Esophagus mucosa (tissue), 1 donor: ENCODE measurements at places on chromosomes 12 and 14.
A peak's percentile ranks its signal among the peaks of the same experiment; 100 is the strongest.

DNA sequence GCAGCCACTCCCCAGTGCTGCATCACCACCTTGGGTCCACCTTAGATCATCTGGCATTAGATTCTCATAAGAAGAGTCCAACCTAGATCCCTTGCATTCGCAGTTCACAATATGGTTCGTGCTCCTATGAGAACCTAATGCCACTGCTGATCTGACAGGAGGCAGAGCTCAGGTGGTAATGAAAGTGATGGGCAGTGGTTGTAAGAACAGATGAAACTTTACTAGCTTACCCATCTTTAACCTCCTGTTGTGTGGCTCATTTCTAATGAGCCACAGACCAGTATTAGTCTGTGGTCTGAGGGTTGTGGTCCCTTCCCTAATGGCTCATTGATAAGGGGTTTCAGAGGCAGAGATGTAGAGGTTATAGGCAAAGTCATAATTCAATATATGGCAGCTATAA lies 615.9 kb upstream of the MIS18BP1 start:
- no peak for ATAC-seq

DNA sequence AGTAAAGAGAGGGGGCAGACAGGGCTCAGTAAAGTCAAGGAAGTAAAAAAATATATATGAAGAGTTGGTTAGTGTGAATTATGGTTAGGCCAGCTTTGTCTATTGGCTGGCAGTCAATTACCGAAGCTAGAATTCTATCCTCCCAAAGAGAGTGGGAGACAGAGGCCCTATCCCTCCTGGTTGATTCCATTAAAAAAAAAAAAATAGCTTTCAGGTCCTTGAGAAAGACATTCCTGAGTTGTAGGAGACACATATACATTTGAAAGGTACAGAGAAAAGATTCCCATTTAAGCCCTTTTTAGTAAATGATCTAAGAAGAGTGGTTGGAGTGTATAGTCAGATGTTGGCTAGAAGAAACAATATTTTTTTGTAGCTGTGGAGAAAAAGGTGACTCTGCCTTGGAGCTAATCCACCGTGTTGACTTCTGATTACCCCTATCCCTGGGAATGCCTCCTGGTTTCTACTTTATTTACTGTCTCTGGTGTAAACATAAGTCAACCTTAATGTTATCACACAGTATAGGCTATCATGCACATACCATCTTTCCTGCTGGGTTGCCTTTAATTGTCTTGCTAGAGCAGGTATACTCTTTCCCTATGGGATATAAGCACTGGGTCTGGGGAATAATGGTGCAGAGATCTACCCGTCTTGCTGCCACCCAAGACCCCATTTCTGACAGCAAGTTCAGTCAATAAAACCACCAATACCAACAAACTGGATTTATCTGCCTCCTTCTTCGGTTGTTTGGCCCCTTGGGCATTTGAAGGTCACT lies 859.9 kb upstream of the ATXN7L3B start:
- no peak for ATAC-seq

DNA sequence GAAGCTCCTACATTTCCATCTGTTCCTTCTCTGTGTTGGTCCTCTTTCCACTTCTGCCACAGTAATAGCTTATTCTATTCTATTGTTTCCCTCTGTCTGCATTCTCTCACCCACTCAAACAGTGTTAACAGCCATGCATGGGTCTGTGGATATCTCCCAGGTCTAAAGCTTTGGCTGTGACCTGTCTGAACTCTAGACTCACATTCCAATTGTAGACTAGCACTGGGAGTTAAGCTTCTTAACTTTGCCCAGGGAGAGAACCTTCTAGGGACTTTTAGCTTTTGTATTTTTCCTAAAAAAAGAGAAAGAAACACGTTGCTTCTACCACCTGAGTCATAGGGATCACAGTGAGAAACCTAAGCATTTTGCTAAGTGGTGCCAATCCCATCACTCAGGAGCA lies 36.7 kb downstream of the PTPRR start:
- no peak for ATAC-seq

- peak; percentile 76 for ATAC-seq
Observed at GRCh38 chr12:106303202-106303820, 778 bp downstream of the TCP11L2 start.

DNA sequence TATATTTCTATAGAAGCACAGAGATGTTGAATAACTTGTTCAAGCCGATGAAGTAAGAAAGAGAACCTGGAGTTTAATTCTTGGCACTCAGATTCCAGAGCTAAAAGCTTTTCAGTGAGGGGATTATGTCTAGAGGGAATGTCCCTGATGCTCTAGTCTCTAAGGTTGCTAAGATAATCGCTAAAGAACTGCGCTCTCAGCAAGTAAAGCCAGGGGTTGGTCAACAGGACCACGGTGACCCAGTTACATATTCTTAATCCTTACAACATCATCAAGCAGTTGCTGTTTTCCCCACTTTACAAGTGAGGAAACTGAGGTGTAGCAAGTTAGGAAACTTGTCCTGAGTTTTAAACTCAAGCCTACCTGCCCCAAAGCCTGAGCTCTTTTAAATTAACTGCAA lies 110.8 kb downstream of the DAD1 start:
- ATAC-seq = no peak

- ATAC-seq = peak; percentile 78
Observed at GRCh38 chr14:49853572-49854375, 1.2 kb upstream of the NEMF start.

- ATAC-seq = no peak
Observed at GRCh38 chr12:124532331-124532750, 35.1 kb downstream of the NCOR2 start.

DNA sequence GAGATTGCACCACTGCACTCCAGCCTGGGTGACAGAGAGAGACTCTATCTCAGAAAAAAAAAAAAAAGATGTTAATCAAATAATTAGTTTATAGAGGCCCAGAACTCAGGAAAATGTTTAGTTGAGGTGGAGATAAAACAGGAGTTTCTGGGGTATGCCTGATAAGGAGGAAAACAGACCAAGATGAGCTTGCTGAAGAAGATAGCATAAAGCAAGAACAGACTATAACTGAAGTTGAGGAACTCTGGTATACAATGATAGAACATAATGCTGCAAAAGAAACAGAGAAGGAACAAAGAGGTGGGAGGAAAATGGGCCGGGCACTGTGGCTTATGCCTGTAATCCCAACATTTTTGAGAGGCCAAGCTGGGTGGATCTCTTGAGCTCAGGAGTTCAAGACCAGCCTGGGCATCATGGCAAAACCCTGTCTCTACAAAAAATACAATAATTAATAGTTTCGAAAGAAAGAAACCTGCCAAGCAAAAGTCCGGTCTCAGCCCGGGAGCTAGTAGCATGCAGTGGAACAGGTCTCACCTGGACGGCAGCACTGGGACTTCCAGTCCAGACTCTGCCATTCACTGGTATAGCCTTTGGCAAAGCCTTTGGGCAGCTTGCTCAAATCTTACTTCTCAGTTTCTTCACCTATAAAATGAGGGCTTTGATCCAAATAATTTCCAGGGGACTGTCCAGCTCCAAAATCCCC lies 25.4 kb downstream of the SLC35E3 start:
- ATAC-seq = no peak

GRCh38 chr14:96960598-96961116 lies 163.5 kb downstream of the VRK1 start:
- no peak for ATAC-seq

DNA sequence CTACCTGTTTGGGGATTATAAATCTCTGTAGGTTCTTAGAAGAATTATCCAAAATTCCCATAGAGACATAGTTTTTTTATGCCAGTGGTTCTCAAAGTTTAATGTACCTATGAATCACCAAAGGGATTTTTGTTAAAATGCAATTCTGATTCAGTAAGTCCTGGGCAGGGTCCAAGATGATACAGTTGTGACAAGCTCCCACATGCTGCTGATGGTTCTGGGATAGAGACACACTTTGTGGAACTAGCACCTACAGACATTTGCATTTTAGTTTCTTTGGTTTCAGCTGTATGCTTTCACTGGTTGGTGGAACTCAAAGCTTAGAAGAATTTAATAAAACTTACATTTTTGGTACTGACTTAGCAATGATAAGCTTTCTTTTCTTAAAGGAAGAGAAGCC lies 80.4 kb downstream of the PTCSC3 start:
- ATAC-seq = peak; percentile 71

DNA sequence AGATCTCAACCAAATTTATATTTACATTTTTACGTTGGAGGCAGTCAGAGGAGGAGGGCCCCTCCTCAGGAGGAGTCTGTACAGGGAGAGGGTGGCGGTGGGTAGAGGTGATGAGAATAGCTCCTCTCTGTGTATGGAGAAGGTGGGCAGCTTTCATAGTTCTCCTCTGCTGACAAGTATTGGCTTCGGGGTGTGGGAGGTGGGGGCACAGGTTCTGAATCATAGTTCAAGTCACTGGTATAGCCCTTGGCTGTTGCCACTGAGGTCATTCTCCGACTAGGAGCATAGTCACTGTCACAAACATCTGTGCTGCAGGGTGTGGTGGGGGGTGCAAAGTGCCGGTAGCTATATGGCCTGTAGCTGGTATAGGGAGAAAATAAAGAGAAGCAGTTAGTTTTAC lies 50.3 kb downstream of the BCL2L14 start:
- ATAC-seq = no peak

GRCh38 chr12:75561921-75562320 lies 50.5 kb upstream of the KRR1 start:
- no peak for ATAC-seq

GRCh38 chr12:117718141-117718540 lies 250.6 kb downstream of the KSR2 start:
- no peak for ATAC-seq

DNA sequence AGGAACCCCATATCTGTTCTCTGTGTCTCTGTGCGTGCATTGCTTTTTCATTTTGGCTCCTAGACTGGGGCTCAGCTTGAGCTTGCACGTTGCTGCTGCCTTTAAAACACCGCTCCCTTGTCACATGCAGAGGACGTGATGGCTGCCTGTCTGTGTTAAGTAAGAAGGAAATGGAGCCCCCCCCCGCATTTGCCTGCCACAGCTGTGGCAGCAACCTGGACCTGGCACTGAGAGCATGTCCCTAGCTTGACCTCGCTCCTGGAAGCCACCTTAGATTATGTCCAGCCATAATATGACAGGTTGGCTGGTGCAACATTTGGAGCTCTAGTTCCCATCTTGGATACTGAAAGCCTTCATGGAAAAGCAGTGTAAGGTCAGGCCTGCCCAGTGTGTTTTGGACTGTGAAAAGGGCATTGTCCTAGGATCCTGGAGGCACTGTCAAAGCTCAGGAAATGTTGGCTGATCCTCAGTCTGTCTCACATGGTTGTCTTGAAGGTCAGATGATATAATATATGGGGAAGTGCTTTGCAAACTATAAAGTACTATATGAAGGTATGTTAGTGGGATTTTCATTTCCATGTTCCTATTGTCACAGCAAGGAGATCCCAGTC lies 73.8 kb downstream of the PRKCH start:
- ATAC-seq = no peak

DNA sequence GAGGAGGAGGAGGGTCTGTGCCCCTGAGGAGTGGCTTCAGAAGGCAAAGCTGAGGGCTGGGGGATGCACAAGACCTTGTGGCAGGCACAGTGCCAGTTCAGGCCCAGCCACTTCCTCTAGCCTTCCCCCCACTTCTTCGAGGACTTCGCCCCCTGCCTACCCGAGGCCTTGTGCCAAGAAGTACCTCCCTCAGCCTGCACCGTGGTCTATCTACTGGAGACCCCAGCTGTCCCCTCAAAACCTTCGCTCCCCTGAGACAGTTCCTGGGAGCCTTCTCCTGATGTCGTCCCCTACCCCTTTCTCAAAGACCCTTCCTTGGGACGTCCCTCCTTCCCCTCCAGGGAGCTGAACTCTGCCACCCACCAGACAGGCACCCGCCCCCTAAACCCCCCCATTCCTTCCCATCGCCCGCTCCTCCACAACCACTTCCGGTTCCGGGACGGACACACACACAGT lies 604 bp downstream of the ZNF384 start:
- peak; percentile 2 for ATAC-seq

DNA sequence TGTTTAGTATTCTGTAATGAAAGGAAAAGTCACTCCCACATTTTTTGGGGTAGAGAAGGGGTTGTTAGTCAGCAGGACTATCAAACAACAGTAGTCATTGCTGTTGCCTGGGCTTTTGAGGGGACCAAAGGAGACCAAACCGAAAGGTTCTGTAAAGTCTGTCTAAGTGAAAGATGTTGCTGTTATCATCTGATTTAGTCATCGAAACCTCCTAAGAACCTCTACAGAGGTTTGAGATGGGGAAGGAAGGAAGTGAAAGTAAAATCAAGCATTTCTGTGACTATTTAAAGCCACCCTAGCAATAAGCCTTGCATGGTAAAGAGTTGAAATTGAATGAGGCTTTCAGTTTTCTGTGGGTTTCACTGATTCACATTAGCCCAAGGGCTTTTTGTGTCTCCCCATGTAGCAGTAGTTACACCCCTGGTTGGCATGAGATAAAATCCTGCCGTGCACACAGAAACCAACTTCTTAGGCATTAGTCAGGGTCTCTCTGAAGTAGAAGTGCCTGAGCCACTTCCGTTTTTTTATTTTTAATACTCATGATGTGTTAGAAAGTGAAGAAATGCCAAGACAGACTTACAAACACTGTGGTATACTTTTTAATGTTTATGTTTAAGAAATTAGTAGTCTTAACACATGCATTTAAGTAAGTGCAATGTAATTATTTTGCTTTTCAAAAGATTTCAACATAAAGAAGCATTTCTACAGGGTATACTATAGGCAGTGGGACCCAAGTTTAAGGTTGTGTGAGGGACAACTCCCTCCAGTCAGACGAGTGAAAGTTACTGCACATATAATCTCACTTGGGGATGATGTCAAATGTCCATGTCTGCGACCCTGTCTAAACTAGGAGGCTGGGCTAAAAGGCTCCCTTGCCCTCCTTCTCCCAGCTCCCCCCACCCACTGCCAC lies 50.4 kb downstream of the DYRK2 start:
- peak; percentile 17 for ATAC-seq

DNA sequence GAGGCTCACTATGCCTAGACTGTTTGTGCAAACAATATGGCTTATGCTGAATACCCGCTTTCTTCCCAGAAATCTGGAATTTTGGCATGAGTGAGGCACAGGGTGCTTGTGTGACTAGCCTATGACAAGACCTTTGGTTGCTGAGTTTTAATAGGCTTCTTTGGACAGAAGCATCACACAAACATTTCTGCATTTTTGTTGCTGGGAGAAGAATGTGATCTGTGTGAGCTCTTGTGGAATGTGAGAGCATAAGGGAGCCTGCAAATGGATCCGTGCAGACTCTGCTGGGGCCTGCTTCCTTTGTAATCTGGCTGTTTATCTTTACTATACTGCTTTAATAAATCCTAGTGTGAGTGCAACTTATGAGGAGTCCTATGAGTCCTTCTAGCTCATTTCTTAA lies 83.0 kb upstream of the ZDHHC17 start:
- no peak for ATAC-seq

- ATAC-seq = peak; percentile 78
Observed at GRCh38 chr12:109863847-109864712, 16.3 kb downstream of the GLTP start.

- no peak for ATAC-seq
Observed at GRCh38 chr12:45426294-45426693, 210.4 kb downstream of the ANO6 start.

- ATAC-seq = no peak
Observed at GRCh38 chr14:105059925-105060565, 5.2 kb downstream of the GPR132 start.

DNA sequence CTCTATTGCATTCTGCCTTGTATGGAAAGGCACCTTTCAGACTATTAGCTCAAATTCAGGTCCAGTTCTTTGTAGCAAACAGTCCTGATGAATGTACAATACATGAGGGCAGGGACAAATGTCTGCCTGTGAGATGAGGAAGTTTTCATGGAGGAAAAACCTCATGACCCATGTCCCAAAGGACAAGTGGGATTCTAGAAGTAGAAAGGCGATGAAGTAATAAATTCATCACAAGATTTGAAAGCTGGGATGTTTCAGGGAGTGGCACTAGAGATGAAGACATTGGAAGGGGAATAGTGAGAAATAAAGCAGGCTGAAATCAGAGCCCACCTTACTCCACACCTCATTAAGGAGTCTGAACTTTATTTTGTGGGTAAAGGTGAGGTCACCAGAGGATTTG lies 4.2 kb downstream of the CORO1C start:
- no peak for ATAC-seq
